Lower lobe of right lung (tissue), 2 donors: ENCODE measurements at places on chromosomes 11 and 22. TPM values are rescaled to one million over a fixed set of nuclear protein-coding genes. Genes with fewer than 3 reads are reported as not detected.

The RAB6A gene
- total RNA-seq = 128 TPM

The C22orf42 gene
- total RNA-seq = not detected

The OR8G1 gene
- not detected for total RNA-seq

The OR5A1 gene
- not detected for total RNA-seq

The TSGA10IP gene
- total RNA-seq = not detected

The ROM1 gene
- 5.6 TPM for total RNA-seq

The MUC5B gene
- total RNA-seq = 57.5 TPM

The CALCA gene
- not detected for total RNA-seq

The RAB39A gene
- 3.1 TPM for total RNA-seq

The UCP3 gene
- total RNA-seq = 3.1 TPM

The PGA4 gene
- 0.83 TPM for total RNA-seq

The KCNE3 gene
- total RNA-seq = 34.9 TPM

GRCh38 chr11:125308246-125308645 lies 143.7 kb downstream of the PKNOX2 start:
- no peaks in the 10 kb centered on the region for H3K4me1 ChIP-seq
- DNase-seq = no peak
- H3K36me3 ChIP-seq = no peaks in the 10 kb centered on the region
- H3K4me3 ChIP-seq = no peak overlapping the region

DNA sequence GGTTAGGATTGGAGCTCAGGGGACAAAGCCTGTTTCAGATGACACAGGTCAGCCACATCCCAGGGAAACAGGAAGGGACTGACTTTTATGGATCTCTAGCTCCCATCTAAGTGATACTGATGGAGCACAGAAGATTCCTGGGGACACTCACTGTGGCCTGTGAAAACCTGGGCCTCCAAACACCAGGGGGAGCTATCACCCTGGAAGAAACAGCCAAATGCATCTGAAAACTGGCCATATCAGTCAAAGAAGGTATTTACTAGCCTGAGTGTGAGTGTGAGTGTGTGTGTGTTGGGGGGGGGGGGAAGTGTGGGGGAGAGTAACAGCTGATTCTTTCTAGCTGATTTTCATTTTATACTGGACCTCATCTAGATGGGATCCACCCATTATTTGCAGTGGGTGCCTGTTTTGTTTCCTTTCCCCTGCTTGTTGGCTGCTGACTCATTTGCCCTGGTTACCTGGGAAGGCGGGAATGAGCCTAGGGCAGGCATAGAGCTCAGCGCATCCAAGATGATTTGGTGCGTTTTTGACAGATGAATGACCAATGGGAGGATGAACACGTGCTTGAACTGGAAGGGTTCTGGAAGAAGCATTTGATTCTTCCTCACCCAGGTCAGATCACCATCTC lies 284.0 kb downstream of the KIRREL3 start:
- peaks cover 6% of the 10 kb centered on the region for H3K27me3 ChIP-seq
- H3K36me3 ChIP-seq = no peaks in the 10 kb centered on the region
- H3K27ac ChIP-seq = no peak overlapping the region
- DNase-seq = no peak

GRCh38 chr11:83140691-83141455 lies 16.1 kb upstream of the PCF11 start:
- no peaks in the 10 kb centered on the region for H3K27me3 ChIP-seq
- DNase-seq = no peak
- H3K4me1 ChIP-seq = no peaks in the 10 kb centered on the region
- no peak overlapping the region for H3K4me3 ChIP-seq
- no peaks in the 10 kb centered on the region for H3K36me3 ChIP-seq
- H3K27ac ChIP-seq = no peak overlapping the region

GRCh38 chr11:104122011-104122635 lies 41.8 kb downstream of the PDGFD start:
- no peak for DNase-seq
- H3K27me3 ChIP-seq = no peaks in the 10 kb centered on the region
- no peaks in the 10 kb centered on the region for H3K36me3 ChIP-seq
- no peak overlapping the region for H3K4me3 ChIP-seq
- no peaks in the 10 kb centered on the region for H3K4me1 ChIP-seq
- no peak overlapping the region for H3K27ac ChIP-seq

GRCh38 chr22:21568347-21569075 lies 997 bp downstream of the UBE2L3 start:
- H3K36me3 ChIP-seq = no peaks in the 10 kb centered on the region
- H3K27me3 ChIP-seq = no peaks in the 10 kb centered on the region
- peaks cover 47% of the 10 kb centered on the region for H3K4me1 ChIP-seq
- DNase-seq = no peak
- H3K27ac ChIP-seq = peak overlapping the region; percentile 93

GRCh38 chr11:70568035-70568813 lies 169.9 kb downstream of the CTTN start:
- DNase-seq = peak; percentile 63
- H3K4me1 ChIP-seq = peaks cover 18% of the 10 kb centered on the region
- peak overlapping the region; percentile 48 for H3K4me3 ChIP-seq
- H3K27me3 ChIP-seq = no peaks in the 10 kb centered on the region
- H3K27ac ChIP-seq = peak overlapping the region; percentile 68
- H3K36me3 ChIP-seq = no peaks in the 10 kb centered on the region

- no peak overlapping the region for H3K4me3 ChIP-seq
- no peak for DNase-seq
- no peaks in the 10 kb centered on the region for H3K4me1 ChIP-seq
- H3K27ac ChIP-seq = no peak overlapping the region
- H3K27me3 ChIP-seq = no peaks in the 10 kb centered on the region
- no peaks in the 10 kb centered on the region for H3K36me3 ChIP-seq
Observed at GRCh38 chr11:116911976-116912734, 74.7 kb upstream of the APOA1 start.

DNA sequence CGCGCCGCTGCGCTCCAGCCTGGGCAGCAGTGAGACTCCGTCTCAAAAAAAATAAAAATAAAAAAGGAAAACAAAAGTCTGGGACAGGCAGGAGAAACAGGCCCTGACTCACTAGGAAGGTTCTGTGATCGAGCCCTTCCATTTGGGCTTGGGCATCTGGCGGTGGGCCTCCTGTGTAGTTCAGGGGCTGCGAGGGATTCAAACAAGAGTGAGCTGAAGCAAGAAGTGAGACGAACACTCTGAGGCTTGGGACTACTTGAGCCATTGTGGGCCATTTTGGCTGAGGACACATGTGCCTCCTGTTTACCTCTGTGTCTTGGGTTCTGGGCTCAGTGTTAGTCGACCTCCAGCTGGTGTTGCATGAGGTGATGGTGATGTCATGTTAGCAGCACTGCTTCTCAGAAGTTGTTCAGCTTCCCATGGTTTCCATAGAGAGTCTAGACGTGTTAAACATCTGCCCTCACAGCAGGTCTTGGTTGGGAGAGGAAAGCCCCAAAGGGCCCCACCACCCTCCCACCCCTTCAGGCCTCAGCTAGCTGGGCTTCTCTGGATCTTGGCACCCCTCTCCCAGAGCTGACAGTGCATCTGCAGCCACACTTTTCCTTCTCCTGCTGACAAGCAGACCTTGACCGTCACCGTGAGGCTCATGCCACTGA lies 57.8 kb downstream of the MED15 start:
- no peak for DNase-seq
- peak overlapping the region; percentile 81 for H3K27ac ChIP-seq
- H3K27me3 ChIP-seq = no peaks in the 10 kb centered on the region
- peaks cover 55% of the 10 kb centered on the region for H3K4me1 ChIP-seq
- H3K4me3 ChIP-seq = no peak overlapping the region

DNA sequence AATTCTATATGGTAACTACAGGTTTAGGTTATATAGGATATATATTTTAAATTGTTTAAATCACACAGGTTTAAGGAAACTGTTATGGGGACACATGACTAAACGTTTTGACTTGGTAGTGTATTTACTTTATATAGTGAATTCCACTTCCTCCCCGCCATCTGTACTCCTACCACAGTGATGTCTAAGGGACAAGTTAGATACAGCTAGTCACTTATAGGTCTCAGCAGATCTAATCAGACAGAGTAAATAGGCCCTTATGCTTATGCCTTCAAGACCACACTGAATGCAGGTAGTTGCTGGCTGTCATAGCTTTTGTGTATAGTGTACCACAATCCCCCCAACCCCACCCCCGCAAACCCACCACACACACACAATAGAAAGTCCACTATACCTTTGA lies 8.2 kb downstream of the SESN3 start:
- H3K27ac ChIP-seq = no peak overlapping the region
- DNase-seq = no peak
- H3K4me3 ChIP-seq = no peak overlapping the region
- H3K27me3 ChIP-seq = no peaks in the 10 kb centered on the region
- H3K36me3 ChIP-seq = no peaks in the 10 kb centered on the region

DNA sequence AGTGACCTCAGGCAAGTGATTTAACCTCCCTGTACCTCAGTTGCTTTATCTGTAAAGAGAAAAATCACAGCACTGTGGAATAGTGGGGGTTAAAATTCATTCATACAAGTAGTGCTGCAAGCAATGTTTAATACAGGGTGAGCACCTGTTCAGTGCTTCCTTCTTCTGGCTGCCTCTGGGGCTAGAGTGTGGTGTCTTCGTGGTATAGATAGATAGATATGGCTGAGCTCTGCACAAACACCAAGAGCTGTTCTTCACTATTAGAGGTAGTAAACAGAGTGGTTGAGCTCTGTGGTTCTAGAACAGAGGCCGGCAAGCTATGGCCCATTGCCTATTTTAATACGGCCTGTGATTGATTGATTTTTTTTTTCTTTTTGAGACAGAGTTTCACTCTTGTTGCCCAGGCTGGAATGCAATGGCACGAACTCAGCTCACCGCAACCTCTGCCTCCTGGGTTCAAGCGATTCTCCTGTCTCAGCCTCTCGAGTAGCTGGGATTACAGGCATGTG lies 32.9 kb downstream of the LIMK2 start:
- H3K27ac ChIP-seq = no peak overlapping the region
- H3K4me3 ChIP-seq = no peak overlapping the region
- no peak for DNase-seq
- H3K4me1 ChIP-seq = peaks cover 44% of the 10 kb centered on the region
- peaks cover 4% of the 10 kb centered on the region for H3K36me3 ChIP-seq
- H3K27me3 ChIP-seq = no peaks in the 10 kb centered on the region

- DNase-seq = no peak
- no peaks in the 10 kb centered on the region for H3K36me3 ChIP-seq
- no peak overlapping the region for H3K27ac ChIP-seq
Observed at GRCh38 chr11:79122759-79123158, 318.1 kb downstream of the TENM4 start.

DNA sequence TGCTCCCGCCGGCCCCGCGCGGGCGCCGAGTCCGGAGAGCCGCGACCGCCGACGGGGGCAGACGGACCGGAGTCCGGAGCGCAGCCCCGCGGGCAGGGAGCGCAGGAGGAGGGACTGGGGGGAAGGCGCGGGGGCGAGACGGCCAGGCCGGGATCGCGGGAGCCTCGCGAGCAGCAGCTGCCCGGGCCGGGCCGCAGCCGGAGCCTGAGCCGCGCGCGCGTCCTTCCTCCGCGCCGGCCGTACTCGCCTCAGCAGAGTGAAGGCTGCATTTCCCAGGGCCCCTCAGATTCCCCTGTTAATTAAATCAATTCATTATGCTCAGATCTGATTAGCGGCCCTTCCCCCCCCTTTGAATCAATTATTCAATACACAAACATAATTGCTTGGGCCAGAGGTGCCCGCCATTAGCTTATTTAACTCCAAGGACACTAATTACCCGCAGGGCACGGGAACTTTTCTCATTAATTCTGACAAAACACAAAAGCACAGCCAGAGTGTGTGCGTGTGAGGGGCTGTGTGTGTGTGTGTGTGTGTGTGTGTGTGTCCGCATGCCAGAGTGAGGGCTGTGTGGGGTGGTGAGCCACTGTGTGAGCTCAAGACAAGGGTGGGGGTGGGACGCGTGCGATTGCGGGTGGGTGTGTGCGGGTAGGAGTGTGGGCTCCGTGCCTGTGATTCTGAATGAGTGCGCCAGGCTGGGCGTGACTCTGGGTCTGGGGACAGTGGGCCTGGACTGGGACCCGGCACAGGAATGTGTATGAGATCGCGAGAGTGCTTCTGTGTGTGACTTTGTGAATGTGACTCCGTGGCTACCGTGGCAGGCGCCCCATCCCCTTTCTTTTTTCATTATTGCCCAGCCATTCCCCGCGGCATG lies 5.1 kb upstream of the LMO1 start:
- H3K4me3 ChIP-seq = peak overlapping the region; percentile 51
- peaks cover 11% of the 10 kb centered on the region for H3K4me1 ChIP-seq
- DNase-seq = peak; percentile 20
- no peak overlapping the region for H3K27ac ChIP-seq
- no peaks in the 10 kb centered on the region for H3K36me3 ChIP-seq

GRCh38 chr22:39080052-39080762 lies 3.1 kb downstream of the APOBEC3G start:
- H3K4me1 ChIP-seq = peaks cover 12% of the 10 kb centered on the region
- peaks cover 19% of the 10 kb centered on the region for H3K36me3 ChIP-seq
- H3K27ac ChIP-seq = no peak overlapping the region
- no peak overlapping the region for H3K4me3 ChIP-seq
- DNase-seq = peak; percentile 11

- H3K4me1 ChIP-seq = peaks cover 13% of the 10 kb centered on the region
- no peak overlapping the region for H3K27ac ChIP-seq
- peak; percentile 51 for DNase-seq
Observed at GRCh38 chr11:4455419-4455818, 6.3 kb downstream of the OR52K2 start.

GRCh38 chr11:5624489-5625279 lies at the start of gene TRIM34:
TRIM34 (plus strand) TSS chr11:5625001; CDS start chr11:5632332, 7,331 bp downstream.
- peak within 1 kb of the TSS; percentile 84 for H3K27ac ChIP-seq
- H3K27me3 ChIP-seq = no peaks in the 10 kb centered on the region
- no peak for DNase-seq
- peaks cover 46% of the 10 kb centered on the region for H3K4me1 ChIP-seq
- H3K4me3 ChIP-seq = peak within 1 kb of the TSS; percentile 67

- no peaks in the 10 kb centered on the region for H3K36me3 ChIP-seq
- H3K27ac ChIP-seq = no peak overlapping the region
- no peaks in the 10 kb centered on the region for H3K27me3 ChIP-seq
- DNase-seq = no peak
- H3K4me3 ChIP-seq = no peak overlapping the region
- H3K4me1 ChIP-seq = no peaks in the 10 kb centered on the region
Observed at GRCh38 chr22:47672526-47672925, 910.1 kb downstream of the TBC1D22A start.

DNA sequence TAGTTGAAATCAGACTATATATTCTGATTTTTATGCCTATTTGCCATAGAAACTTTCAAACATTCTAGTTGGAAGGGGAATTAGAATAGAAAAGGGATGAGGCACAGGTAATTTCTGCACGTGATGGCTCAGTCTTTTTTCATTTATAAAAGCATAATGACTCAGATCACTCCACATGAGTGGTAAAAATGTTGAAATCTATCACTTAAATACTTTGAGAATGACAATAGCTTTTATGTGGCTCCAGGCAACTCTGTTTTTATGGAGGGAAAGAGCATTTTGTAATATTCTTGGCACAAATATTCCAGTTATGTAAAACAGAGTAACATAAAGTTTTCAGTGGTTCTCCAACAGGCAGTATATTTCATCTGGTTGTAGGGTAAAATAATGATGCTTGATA lies 5.9 kb upstream of the MMP3 start:
- no peaks in the 10 kb centered on the region for H3K4me1 ChIP-seq
- no peaks in the 10 kb centered on the region for H3K27me3 ChIP-seq
- H3K4me3 ChIP-seq = no peak overlapping the region

DNA sequence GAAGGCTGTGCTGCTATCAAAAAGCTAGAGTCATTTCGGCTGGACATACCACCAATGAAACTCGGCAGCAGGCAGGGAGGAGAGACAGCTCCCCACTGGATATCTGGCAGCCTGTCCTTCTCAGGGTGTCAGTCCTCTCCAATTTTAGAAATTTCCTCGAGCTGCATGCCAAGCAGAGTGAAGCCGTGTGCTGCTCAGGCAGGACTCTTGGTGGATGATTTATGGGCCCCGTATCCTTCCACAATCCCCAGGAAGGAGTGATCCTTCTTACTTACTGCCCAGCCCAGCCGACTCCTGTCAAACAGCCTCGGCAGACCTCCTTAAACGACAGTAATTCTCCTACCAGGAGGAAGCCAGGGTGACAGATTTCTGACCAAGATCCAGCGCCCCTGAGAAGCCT lies 410.4 kb downstream of the TENM4 start:
- no peaks in the 10 kb centered on the region for H3K4me1 ChIP-seq
- no peak overlapping the region for H3K27ac ChIP-seq
- peaks cover 14% of the 10 kb centered on the region for H3K27me3 ChIP-seq
- H3K36me3 ChIP-seq = no peaks in the 10 kb centered on the region
